ENCODE measurements at places on chromosomes 16 and 17.

GRCh38 chr17:50155115-50155819 is 4.8 kb upstream of the PPP1R9B start:
- no peak for DNase-seq

GRCh38 chr17:13597723-13598347 is 3.9 kb downstream of the HS3ST3A1 start:
- DNase-seq, result no peak

DNA sequence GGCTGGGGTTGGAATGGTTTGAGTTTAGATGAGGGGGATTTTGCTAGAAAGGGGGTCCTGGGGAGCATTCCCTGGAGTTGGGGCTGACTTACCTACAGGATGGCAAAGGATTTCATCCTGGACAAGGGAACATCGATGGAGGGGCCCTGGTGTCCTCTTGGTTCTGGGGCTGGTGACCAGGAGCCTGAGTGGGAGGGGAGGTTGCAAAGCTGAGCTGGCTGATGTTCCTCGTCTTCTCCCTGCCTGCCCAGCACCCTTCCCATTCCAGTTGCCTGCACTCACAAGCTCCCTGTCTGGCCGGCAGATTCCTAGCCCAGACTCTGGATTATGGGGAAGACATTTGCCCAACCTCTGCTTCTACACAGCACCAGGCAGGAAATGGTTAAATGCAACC is 37.2 kb downstream of the ITGAE start:
- no peak for DNase-seq

- no peak for DNase-seq
Observed at GRCh38 chr17:52143542-52143941, 15.0 kb downstream of the CA10 start.

GRCh38 chr16:66306366-66307150 is 59.9 kb upstream of the CDH5 start:
- DNase-seq, result no peak

GRCh38 chr17:53516636-53517035 is 306.1 kb upstream of the KIF2B start:
- DNase-seq, result no peak

DNA sequence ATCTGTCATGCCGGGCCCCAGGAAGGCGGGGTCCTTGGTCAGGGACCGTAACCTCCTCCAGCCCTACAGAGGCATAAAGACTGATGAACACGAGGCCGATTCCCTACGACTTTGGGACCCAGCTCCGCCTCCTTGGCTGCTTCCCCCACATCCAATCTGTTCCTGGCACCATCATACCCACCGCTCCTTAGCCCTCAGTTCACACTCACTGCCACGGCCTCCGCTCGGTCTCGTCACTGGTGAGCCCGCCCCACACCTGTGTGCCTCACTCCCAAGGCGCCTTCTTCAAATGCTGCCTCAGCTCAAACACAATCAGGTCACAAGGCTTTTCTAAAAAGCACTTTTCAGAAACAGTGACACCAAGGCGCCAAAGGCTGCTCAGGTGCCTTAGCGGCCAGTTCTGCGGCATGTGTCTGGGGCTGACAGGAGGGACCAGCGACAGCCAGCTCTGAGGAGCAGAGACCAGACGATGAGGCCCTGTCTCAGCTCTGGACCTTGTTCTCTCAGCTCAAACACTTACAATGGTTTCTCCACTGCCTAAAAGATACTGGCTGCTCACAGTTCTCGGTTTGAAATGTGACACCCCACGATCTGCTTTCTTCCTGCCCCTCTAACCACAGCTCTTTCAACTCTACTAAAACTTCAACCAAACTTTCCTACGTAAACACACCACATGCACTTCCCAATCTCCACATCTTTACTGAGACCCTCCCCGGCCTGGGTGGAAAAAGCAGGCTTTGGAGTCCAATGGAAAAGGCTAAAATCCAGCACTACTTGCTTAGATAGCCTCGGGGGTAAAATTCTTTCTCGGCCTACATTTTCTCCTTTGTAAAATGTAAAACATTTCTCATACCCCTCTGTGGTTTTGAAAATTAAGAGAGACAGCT is 33.2 kb downstream of the CYB5D2 start:
- no peak for DNase-seq

GRCh38 chr16:77951788-77952187 is 70.6 kb upstream of the CLEC3A start:
- DNase-seq, result no peak

- DNase-seq, result no peak
Observed at GRCh38 chr16:63925221-63925620, 1196.6 kb downstream of the CDH11 start.

GRCh38 chr16:12199524-12199923 is 223.0 kb downstream of the SNX29 start:
- no peak for DNase-seq

DNA sequence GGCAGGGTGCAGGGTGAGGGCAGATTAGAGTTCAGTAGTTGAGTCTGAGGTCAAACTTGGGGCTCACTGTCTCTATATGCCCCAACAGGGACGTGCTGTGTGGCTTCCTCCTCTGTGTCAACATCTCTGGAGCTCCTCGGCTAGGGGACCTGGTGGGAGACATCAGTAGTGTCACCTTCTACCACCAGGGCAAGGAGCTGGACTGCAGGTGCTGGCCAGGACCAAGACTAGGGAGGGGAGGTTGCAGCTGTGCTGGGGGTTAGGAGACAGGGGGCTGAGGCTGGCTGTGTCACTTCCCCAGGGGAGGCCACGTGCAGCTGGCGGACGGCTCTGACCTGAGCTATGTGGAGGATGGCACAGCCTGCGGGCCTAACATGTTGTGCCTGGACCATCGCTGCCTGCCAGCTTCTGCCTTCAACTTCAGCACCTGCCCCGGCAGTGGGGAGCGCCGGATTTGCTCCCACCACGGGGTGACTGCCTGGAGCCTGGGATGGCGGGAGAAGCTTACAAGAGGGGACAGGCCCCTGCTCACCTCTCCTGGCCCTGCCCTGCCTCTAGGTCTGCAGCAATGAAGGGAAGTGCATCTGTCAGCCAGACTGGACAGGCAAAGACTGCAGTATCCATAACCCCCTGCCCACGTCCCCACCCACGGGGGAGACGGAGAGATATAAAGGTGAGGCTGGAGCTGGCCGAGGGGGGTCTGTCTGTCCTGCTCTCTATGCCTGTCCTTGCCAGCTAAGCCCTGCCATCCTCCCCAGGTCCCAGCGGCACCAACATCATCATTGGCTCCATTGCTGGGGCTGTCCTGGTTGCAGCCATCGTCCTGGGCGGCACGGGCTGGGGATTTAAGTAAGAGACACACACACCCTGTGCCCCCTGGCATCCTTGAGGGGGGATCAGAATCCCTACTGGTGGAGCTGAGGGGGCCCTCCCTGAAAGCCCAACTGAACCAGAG is 18.9 kb downstream of the ADAM11 start:
- DNase-seq, result no peak

GRCh38 chr17:81511804-81512561 is 616 bp downstream of the ACTG1 start:
- DNase-seq, result no peak

DNA sequence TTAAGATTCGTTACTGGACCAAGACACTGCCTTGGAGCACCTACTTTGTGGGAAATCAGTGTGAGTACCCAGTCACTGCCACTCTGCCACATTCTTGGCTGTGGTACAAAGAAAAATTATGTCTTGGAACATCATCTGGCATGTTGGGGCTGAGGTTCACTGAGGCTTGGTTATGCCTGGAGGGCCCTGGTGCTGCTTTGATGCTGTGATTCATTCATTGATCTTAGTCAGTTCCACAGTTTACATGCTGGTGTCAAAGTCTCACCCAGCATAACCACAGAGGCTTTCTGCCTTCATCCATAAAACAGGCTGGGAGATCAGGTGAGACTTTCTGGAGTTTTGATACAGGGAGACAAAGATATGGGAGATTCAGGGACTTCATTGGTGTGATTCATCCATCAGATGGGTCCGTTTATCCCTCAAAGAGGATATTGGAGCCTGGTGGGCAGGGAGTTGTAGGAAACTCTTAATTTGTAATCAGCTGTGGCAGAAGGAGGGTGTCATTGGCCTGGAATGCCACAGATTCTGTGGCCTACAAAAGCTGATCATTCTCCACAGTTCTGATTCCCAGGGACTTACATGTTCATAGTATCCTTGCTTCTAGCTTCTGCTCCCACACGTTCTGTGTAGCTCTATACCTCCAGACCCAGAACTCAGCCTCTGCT is 322.5 kb downstream of the PMP22 start:
- no peak for DNase-seq

GRCh38 chr16:68059804-68060203 is 25.4 kb upstream of the NFATC3 start:
- DNase-seq, result no peak

- DNase-seq, result no peak
Observed at GRCh38 chr16:920717-921116, 50.1 kb downstream of the LMF1 start.

DNA sequence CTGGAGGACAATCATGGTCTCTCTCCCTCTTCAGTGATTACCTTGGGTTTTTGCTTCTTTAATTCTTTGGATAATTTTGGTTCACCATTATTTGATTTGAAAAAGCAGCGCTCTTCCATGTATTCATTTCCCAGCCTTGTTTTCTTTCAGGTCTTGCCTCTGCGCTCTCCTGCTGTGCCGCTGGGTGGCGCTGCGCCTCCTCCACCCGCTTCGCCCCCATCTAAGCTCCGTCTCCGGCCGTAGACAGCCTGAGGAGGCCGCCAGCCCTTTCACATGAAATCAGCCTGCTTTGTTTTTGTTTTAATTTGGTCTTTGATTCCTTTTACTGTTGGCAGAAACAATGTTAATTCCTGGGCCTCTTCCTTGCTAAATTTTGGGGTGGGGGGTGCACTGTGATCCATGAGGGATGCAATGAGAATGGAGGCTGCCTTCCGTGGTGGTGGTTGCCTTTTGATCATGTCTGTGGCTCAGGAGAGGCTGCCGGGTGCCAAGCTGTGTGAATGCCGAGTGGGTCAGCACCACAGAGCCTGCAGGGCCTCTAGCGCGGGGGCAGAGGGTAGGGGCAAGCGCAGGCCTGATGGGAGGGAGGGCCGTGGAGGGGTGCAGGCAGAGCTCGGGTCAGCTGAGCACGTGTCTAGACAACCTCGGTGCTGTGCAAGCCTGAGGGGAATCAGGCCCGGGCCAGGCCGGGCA is 64.1 kb downstream of the PLD6 start:
- DNase-seq, result no peak

GRCh38 chr17:76793775-76794174 is 55.9 kb downstream of the MFSD11 start:
- DNase-seq, result no peak

- no peak for DNase-seq
Observed at GRCh38 chr16:4682616-4683254, 10.6 kb upstream of the NUDT16L1 start.

GRCh38 chr16:27230562-27231001 is 27.3 kb downstream of the KDM8 start:
- peak; percentile 30 for DNase-seq

DNA sequence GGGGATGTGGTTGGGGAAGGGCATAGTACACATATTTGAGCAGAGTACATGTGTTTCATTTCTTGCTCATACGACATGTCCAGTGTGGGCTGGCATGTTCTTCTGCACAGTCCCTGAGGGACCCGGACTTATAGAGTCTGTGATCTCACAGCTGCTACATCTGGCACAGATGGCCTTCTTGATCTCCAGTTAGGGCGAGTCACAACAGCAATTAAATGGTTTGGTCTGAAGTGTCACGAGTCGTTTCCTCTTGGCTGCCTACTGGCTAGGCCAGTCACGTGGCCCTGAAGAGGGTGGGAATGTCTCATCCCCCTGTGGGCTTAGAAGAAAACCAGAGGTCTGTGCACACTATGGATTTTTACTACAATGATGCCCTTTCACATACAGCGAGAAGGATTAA is 443.6 kb downstream of the WWOX start:
- DNase-seq, result no peak

GRCh38 chr16:704047-704446 is 1.6 kb downstream of the FBXL16 start:
- no peak for DNase-seq

DNA sequence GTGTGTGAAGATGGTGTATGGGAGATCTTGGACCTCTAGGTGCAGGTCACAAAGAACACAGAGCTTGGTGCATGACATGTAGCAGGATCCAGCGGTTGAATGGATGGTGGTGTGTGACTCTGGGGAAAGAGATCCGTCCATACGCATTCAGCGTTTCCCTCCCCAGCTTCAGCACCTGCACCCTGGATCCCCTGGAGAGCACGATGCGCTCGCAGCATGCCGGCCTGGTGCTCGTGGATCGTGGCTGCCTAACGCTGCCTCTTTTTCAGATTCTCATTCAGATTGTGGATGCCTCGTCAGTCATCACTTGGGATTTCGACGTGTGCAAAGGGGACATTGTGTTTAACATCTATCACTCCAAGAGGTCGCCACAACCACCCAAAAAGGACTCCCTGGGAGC is 70.9 kb downstream of the SEC14L1 start:
- DNase-seq, result no peak

GRCh38 chr16:66701026-66701425 is 4.5 kb upstream of the CMTM4 start:
- no peak for DNase-seq

GRCh38 chr17:13522749-13523148 is 79.0 kb downstream of the HS3ST3A1 start:
- no peak for DNase-seq

- DNase-seq, result no peak
Observed at GRCh38 chr16:56298948-56299596, 107.8 kb downstream of the GNAO1 start.

DNA sequence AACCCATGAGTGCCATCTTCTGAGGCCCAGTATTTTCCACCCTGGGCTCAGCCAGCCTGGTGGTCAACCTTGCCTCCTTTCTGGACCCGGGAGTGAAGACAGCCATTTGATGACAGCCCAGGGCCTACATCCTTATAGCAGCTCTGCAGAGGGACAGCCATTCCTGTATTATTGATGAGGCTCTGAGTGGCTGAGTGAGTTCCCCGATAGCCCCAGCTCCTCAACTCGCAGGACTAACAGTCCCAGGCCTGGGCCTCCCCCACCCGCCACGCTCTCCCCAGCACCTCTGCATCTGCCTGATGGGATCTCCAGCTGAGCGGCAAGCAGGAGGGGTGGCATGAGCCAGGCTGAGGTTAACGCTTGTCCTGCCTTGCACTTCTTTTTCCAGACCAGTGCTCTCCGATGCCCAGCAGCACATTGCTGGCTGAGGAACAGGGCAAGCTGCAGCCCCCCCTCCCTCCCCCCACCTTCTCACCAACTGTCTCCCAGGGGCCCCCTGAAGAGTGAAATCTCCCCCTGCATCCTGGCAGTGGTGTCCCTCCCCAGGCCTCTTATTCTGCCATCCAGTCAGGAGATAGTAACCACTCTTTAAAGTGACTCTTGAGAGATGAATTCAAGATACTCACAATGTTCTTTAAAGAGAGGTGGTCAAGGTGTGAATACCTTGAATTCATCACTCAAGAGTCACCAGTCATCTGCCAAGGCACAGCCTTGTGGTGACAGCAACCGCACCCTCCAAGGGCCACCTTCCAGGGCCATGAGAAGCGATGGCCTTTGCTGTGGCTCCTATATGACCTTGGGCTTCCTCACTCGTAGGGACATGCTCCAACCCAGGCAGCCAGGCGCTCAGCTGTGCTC is 23.5 kb downstream of the CACNG5 start:
- DNase-seq, result no peak

DNA sequence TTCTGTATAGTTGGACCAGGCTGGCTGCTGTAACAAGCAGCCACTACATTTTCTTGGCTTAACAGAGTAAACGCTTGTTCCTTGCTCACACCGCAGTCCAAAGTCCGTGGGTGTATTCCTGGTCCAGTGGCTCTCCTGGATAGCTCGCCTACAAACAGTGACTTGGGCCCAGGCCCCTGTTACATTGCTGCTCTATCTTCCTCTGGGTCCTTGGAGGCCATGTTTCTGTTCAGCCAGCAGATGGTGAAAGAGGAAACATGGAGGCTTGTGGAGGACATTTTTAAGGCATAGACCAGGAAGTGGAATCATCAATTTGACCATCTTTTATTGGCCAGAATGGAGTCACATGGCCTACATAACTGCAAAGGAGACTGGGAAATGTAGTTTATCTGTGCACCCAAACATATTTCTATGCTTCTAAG is 55.1 kb downstream of the ATP2C2 start:
- DNase-seq, result no peak
